ENCODE measurements at places on chromosomes 7 and 10.

- DNase-seq = no peak
Measured at GRCh38 chr10:49257154-49257553, 41.8 kb upstream of the C10orf71 start.

DNA sequence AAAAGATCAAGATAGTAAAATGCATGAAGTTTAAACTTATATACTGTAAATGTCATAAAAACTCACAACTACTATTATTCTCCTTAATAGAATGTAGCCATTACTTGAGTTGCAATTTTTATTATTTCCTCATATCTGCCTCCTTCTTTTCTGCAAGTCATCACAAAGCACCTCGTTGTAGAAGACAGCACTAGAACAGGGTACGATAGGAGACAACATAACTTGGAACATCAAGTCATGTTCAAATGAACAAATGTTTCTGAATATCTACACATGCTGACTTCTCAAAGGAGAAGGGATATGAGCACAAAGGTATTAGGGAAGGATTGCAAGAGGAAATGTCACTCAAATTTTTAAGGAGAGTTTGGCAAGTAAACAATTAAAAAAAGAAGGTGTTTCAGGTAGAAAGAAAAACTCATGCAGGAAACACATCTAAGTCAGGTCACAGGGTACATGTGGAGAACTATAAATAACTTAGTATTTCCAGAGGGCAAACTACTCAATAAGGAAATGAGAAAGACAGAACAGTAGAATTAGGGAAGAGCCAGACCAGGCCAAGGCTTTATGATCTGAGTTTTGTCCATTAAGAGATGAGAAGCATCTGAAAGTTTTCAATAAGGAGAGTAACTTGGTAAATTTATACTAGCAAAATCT lies 186.7 kb downstream of the CRPPA start:
- no peak for DNase-seq

GRCh38 chr7:10315881-10316280 lies 657.8 kb upstream of the PHF14 start:
- DNase-seq = no peak

DNA sequence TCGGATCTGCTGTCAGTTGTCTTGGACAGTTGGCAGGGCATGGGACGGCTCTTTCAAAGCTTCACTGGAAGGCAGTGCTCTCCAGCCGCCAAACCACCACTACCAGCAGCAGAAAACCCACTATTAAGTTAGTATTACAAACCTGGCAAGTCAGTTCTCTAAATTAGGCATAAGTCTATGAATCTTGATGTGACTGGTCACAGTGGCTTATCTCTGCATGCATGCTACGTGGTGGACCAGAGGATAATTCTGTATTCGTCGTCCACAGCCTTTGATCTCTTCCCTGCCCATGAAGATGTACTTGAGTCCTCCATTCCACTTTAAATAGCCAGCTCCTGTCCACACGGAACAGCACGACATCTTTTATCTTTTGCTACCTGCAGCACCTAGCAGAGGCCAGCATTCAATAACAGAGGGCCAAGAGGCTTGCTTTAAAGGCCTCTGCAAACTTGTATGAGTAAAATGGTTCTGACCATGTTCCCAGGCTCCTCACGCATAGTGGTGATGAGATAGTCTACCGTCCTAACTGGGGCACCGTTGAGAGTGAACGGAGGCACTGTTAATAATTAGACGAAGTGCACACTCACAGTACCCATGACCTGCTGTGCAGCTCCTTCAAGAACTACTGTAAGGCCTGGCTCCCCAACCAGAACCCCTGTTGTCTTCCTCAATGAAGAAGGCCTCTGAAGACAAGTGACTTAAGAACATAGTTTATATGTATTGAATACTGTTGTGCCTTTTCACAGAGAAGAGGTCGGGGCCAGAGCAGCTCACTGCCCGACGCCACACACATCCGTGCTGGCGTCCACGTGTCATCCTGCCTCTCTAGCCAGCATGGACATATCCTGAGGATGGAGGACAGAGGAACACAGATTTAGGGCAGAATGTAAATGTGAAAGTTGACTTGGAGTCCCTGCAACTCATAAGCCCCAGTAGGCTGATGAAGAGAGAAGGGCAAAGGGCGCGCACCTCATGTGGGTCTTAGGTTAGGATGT lies 1.0 kb downstream of the GPR146 start:
- no peak for DNase-seq

- DNase-seq = no peak
Measured at GRCh38 chr10:106500041-106500924, 664.2 kb downstream of the SORCS1 start.

DNA sequence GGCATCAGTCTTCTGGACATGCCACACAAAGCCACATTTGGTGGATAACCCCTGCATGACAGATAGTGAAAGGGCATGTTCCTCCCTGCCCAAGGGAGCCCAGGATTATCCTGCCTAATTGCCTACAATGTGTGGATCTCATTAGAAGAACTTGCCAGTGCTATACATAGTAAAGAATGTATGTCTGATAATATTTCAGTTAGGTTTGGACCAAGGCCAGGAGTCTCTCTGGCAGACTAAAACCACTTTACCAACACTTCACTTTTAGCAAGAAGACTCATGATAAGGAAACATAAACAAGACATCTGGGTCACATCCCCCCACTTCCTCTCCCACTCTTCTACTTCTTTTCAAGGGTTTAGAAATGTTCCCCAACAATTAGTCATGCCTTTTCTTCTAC lies 196.7 kb downstream of the MTERF1 start:
- DNase-seq = no peak

Data from SHP77 treated with DMSO at 0.1 percent for 48 hours (cell line).